NCI-H748 treated with DMSO at 0.1 percent for 48 hours (cell line): ENCODE measurements at places on chromosomes 7 and 10.

DNA sequence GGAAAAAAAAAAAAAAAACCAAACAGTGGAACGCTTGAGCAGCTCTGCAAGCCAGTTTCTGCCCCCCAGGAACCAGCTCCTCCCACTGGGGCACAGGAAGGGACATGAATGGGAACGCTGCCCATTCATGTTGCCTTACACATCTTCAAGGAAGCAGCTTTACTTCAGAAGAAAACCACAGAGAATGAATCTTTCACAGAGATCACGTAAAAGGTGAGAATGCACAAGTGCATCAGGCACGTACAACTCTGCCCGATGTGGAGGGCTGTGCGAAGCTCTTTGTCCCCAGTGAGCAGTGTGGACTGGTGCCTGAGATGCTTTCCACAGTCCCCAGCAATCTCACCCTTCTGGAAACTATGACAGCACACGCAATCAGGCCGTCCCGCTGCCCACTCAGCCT is 106.2 kb downstream of the DLG5 start:
- DNase-seq: no peak

DNA sequence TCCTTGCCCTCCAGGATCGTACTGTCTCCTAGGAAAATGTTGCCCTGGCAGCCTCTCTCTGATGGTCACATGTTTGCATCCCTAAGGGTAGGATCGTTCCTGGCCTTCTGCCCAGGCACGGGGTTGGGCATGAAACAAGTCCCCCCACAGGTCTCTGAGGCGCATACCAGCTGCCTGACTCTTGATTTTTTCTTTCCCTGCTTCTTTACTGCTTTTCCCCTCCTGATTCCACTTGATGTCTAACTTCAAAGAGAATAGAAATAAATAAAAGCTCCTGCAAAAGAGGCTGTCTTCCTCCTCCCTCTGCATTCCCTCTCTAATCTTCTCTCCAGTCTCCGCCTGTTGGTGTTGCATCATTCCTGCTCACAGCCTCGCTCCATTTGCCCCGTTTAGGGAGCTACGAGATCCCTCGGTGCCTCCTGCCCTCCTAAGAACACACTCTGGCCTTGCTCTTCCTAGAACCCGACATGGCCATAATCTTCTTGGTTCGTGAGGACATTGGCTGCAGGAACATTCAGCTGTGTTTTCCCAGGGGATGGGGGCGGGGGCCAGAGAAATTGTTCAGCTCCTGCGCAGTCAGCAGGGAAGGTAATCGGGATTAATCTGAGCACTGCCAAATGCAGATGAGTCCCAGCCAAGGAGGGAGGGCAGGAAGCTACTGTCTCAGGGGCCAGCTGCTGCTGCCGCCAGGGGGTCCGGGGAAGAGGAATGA is 26.0 kb downstream of the LEP start:
- no peak for DNase-seq

- no peak for DNase-seq
These were observed 265.3 kb downstream of the HDAC9 start for GRCh38 chr7:18760631-18761445.

DNA sequence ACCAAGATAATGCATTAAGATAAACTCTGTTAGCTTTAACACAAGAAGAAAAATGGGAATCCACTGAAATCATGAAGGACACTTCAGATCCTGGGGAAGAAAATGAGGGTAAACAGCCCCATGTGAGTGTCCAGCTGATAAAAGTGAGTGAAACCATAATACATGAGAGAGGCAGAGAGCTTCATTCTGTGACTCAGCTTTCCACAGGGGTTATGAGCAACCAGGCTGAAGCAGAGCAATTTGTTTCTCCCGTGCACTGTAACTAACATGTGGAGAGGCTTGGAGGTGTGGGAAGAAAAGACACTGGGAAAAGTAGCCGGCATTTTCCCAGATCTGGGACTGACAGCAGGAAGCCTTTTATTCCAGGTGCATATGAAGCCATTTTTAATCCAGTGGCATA is 971.7 kb downstream of the ANKRD7 start:
- DNase-seq: no peak

GRCh38 chr10:122310311-122311050 is 39.4 kb downstream of the BTBD16 start:
- no peak for DNase-seq

- DNase-seq: no peak
These were observed 161.5 kb upstream of the TBX20 start for GRCh38 chr7:35415411-35415822.

GRCh38 chr10:87656431-87657072 is 3.1 kb upstream of the PAPSS2 start:
- DNase-seq: peak; percentile 7

DNA sequence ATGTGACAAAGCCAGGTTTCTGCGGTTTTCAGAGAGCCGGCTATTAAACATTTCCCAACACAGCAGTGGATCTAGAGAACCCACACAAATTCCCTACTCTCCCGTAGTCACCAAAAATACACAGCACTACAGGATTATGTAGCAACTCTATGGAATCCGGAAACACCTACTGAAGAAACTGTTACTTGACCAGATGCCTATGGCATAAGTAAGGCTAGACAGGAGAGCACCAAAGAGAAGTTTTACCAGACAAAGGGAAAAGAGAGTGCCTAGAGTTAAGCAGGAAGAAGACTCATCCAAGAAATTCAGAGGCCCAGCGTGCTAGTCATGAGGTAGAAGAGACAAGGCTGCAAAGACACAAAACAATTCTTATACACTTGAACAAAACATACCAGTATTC is 321.1 kb downstream of the PARD3 start:
- DNase-seq: no peak

GRCh38 chr10:122853665-122854313 is 8.1 kb upstream of the CUZD1 start:
- no peak for DNase-seq

DNA sequence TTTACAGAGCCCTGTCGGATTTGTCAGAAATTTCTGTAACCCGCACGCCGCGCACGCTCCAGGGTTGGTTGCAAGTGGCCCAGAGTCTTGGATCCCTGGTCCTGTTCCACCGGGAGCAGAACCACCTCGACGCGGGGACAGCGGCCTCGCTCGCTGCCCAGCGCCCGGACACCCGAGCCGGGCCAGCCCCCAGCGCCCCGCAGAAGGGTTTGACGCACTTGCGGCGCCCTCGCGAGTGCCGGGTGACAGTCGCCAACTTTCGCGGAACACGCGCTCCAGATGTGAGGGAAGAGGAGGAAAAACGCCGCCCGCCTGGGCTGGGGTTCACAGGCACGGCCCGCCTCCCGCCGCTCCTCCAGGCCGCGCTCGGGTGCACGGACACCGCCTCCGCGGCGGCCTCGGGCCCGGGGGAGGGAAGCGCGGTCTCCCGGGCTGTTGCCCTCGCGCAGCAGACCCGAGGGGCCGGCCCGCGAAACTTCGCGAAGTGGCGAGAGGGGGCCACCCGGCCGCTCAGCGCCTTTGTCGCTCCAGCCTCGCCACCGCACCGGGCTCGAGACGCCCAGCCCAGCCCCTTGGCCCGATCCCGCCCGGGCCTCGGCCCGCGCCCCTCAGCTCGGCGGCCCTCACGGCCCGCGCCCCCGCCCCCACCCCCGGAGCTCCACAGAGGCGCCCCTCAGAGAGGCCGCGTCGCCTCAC is 514 bp downstream of the RNF216 start:
- no peak for DNase-seq

GRCh38 chr7:36192877-36193276 is 39.8 kb downstream of the EEPD1 start:
- DNase-seq: no peak

DNA sequence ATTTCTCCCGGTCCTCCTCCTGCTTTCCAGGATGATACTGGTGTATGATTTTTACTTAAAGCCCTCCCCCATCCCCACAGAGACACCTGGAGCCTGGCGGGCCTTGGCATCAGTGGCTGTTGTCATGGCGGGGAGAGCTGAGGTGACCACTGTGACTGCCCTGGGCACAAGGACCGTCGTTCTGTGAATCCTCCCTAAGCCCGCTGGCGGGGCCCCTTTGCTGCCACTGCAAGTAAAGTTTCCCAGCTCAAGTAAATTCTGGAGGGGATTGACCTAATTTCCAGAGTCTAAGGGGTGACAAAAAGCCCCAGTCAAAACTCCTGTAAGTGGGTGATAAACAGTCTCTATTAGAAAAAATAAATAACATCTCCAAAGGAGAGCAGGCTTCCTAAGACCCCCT is 393.2 kb upstream of the PODXL start:
- DNase-seq: no peak

GRCh38 chr7:48087349-48087748 is 1.7 kb upstream of the UPP1 start:
- DNase-seq: no peak

DNA sequence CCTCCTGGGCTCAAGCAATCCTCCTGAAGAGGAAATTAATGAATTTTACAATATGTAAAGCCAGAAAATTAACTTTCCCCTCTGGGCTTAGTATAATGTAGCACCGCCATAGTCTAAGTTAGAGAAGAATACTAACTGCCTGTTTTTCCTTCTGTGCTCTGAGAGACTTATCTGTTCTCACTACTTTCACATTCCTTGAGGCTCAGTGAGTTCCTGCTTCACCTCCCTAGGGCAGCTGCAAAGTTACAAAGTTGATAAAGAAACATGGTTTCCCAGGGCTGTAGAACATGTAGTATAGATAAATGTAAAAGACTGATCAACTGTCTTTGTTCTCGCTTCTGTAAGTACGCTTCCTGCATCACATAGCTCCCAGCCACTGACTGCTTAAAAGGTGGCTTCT is 16.0 kb upstream of the OLAH start:
- no peak for DNase-seq

DNA sequence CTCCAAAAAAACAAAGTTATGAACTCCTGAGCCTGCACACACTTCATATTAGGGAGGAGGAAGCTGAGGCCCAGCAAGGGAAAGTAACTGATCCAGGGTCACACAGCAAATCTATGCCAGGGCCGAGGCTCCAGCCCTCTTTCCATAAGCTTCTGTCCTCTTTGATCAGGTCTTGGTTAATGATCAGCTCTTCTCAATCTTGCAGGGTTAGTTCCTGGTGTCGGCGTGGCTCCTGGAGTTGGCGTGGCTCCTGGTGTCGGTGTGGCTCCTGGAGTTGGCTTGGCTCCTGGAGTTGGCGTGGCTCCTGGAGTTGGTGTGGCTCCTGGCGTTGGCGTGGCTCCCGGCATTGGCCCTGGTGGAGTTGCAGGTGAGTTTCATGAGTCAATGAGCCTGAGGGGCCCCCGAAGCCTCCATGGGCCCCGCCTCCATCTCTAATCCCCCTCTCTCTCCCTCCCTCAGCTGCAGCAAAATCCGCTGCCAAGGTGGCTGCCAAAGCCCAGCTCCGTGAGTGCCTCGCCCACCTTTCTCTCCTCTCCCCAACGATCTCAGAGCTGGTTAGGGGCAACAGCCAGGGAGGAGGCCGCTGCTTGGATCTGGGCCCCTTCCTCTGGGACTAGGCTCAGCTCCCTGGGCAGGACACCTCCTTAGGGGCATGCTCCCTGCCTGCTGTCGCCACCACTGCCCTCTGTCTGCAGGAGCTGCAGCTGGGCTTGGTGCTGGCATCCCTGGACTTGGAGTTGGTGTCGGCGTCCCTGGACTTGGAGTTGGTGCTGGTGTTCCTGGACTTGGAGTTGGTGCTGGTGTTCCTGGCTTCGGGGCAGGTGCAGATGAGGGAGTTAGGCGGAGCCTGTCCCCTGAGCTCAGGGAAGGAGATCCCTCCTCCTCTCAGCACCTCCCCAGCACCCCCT is 23.7 kb upstream of the LIMK1 start:
- no peak for DNase-seq

DNA sequence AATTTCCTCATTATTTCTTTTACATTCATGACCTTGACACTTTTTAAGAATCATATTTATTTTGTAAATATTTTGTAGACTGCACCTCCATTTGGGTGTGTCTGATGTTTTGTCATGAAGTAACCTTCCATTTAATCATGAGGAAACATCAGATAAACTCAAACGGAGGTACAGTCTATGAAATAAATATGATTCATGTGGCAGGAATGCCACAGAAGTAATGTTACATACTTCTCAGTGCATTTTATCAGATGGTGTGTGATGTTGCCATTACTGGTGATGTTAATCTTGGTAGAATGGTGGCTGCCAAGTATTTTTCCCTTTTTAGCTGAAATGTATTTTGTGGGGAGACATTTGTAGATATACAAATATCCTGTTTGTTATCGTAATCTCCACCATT is 64.9 kb downstream of the ZNF37A start:
- no peak for DNase-seq

DNA sequence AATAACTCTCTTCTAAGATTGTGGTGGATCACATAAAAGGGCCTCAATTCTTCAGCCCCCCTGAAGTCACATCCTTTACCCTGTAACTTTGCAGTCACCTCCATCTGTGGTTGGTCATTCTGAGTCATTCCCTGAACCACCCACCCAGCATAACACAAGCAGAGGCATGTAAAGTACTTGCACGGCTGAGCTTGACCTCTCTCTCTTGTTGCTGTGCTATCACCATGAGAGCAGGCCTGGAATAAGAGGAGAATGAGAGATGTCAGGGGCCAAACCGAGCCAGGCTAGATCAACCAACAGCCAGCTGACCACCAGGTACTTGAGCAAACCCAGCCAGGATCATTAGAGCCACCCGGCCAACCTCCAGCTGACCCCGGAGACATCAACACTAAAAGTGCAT is 13.5 kb upstream of the STK17A start:
- no peak for DNase-seq

DNA sequence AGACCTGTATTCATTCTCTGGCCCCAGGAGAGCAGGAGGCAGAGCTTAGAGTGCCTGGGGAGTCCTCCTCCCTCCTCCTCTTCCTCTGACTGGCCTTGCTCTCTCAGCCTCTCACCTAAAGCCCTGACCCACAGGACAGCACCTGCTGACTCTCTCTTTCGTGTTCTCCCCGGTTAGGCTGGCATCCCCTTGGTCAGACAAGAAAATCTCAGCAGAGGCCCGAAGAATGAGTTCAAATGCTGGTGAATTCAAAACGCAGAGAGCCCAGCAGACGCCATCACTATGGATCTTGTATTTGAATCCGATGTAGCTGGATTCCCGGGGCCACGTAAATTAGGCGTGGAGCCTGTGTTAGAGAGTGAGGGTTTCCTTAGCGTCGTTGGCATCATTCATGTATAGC is 255.3 kb downstream of the KLF6 start:
- no peak for DNase-seq

DNA sequence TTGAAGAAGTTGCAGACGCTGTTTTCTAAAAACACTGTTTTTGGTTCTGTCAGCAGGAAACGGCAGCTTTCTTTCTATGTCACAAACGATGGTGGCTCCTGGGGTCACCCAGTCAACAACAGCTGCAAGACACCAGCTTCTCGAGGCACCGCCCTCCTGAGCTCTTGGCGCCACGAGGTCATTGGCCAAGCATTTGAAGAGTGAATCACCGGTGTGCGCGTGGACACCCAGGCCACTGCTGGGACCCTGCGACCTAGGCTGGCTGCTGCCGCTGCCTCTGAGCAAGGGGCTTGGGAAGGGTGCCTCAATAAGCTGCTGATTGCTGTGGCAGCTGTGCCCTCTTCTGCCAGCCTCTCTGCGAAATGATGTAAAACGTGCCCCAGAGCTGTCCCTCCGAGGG is 22.5 kb upstream of the VIPR2 start:
- no peak for DNase-seq

- no peak for DNase-seq
These were observed 253.4 kb downstream of the DOCK4 start for GRCh38 chr7:111952783-111953182.
